CD4-positive, CD25-positive, alpha-beta regulatory T cell (primary cell): ENCODE measurements at places on chromosomes 6 and 20. TPM values are rescaled to one million over a fixed set of nuclear protein-coding genes. Genes with fewer than 3 reads are reported as not detected.

- no peak for DNase-seq
- H3K4me1 ChIP-seq = no peaks in the 10 kb centered on the region
- H3K27ac ChIP-seq = no peak overlapping the region
- peaks cover 2% of the 10 kb centered on the region for H3K27me3 ChIP-seq
- no peaks in the 10 kb centered on the region for H3K36me3 ChIP-seq
- H3K4me3 ChIP-seq = no peak overlapping the region
Measured at GRCh38 chr6:11069760-11070159, 23.9 kb upstream of the SMIM13 start.

The CPNE5 gene
- total RNA-seq = 4.3 TPM

DNA sequence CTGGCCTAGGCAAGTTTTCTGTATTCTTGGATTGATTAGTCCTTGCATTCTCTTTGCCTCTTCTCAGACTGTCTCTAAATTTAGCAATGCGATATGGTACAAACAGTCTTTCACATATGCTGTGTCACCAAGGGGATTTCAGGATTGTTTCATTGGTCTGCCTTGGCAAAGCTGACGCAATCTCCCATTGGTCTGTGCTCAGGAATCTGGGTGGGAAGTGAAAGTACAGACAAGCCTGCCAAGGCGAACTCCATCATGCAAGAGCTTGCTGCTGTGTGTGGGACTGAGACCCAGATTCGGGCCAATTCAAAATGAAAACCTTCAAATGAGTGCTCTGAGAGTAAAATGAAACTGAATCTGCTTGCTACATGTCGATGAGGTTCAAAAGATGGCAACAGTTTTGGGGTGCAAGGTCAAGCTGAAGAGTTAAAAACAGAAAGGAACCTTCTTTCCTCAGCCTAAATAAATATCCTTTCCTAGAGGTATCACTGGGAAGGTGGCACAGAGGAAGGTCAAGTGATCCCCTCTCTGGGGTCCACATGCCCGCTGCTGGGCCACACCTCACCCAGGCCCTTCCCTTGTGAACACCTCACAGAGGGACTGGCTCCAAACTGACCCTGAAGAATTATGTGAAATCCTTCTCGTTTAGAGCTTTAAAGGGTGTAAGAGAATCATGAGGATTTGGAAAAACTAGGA lies 198.8 kb upstream of the PREP start:
- H3K27ac ChIP-seq = no peak overlapping the region
- H3K4me1 ChIP-seq = peaks cover 4% of the 10 kb centered on the region
- DNase-seq = no peak
- peak overlapping the region; percentile 77 for H3K4me3 ChIP-seq

GRCh38 chr20:17488916-17489600 lies 42.1 kb downstream of the BFSP1 start:
- H3K4me1 ChIP-seq = no peaks in the 10 kb centered on the region
- H3K36me3 ChIP-seq = no peaks in the 10 kb centered on the region
- peaks cover 4% of the 10 kb centered on the region for H3K27me3 ChIP-seq
- no peak overlapping the region for H3K4me3 ChIP-seq
- no peak overlapping the region for H3K27ac ChIP-seq

The RBBP8NL gene
- total RNA-seq = not detected

- no peaks in the 10 kb centered on the region for H3K36me3 ChIP-seq
- H3K4me1 ChIP-seq = no peaks in the 10 kb centered on the region
- H3K27me3 ChIP-seq = no peaks in the 10 kb centered on the region
- DNase-seq = no peak
- no peak overlapping the region for H3K27ac ChIP-seq
Measured at GRCh38 chr20:11170565-11170964, 496.8 kb upstream of the JAG1 start.
